ENCODE measurements at places on chromosomes 5 and 9.

DNA sequence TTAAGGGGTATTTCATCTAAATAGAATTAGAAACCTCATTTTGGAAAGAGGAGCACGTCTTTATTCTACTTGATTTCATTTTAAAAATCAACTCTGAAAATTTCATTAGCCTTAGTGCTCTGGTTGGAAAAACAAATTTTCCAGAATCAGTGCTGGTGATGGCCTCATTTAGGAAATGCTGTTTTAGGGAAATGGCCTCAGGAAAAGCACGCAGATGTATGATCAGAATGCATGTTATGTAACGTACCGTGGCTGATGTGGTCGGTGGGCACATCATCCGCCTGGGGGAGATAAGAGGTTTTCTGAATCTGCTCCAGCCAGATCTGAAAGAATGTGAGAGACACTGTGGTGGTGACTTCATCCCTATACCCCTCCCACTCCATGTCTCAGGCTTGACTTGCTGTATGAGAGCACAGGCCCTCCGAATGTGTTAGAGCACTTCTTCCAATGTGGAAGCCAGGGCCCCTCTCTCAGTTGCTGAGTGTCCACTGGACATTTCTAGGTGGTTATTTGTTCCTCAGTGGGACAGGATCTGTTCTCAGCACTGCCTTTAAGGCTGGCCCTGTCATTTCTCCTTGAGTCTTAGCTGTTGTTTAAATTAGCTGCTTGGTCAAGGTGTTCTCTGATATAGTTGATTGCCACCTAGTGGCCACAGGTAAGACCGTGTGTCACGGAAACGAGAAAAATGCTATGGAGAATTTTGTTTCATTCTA, 96.5 kb downstream of the ARHGAP26 start:
- no peak for DNase-seq

DNA sequence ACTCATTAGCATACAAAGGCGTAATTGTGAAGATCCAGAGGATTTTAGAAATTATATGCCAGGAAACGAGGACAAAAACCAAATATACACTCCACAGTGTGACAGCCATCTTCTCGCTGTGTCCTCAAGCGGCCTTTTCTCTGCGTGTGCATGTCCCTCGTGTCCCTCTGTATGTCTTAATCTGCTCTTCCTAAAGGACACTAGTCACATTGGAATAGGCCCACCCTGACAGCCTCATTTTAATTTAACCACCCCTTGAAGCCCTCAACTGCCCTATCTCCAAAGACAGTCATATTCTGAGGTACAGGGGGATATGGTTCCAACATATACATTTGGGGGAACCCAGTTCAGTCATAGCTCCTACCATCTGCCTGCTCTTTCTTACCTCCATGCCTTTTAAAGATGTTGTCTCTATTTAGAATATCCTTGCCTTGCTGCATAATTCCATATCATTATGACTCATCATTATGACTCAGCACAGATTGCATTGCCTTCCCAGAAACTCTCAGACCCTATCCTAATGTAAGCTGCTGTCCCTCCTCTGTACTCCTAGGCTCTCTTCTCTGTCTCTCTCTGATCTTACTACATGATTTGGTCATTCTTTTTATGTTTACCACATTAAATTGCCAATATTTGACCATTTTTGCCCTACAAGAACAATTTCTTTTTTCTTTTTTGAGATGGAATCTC, 210.9 kb downstream of the AOPEP start:
- no peak for DNase-seq

DNA sequence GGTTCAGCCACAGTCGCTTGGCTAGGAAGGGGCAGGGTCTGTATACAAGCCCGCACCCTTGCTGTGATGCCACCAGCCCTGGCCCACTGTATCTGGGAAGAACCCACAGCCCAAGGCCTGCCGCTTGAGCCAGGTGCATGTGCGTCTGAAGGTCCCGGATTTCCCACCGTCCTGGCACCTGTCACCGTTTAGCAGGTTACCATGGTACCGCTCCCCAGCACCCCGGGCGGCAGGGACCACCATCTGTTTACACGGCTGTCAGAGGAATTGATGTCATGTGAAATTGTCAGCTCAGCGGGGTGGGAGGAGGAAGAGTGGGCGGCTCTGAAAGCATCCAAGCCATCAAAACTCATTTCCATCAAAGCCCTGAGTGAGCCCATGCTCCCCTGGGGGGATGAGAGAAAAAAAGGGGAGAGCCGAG, 92.7 kb downstream of the HRH2 start:
- no peak for DNase-seq

DNA sequence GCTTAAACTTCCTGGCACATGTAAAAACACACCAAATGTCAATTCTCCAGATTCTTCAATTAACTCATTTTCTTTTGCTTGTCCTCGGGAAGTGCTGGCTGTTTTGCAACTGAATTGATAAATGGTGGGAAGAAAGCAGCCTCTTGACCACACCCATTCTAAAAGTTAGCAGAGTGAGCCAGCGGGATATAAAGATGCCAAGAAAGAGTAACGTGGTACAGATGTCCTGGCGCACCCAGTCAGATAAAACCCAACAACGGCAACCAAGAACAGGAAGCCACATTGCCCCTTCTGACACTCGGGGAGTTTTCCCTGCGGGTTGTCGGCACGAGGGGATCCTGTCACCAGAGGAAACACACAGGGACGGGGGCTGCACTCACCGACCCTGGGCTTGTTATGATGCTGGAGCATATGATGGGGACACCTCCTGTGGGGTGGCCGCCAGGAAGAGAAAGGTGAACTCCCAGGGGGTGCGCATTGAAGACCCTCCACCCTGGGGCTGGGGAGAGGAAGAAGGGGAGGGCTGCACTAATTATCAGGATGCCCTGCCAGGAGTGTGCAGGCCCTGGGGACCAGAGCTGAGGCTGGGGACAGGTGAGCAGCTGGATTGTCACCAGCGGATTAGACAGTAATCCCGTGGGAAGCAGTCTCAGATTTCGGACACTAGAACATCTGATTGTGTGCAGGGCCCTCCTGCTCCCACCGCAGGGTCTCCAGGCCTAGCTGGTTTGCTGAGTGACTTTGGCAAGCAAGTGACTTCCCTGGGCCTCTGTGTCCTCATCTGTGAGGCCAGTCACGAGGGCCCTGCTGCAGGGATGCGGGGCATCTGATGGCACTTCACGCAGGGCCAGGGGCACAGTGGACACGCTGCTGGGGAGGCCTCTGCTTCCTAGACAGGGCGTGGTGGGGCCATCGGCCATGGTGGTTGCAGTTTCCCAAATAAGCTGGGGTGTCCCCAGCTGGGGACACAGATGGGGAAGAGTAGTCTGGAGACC, 59.2 kb downstream of the CRB2 start:
- no peak for DNase-seq

GRCh38 chr5:147484708-147485020, 25.2 kb downstream of the DPYSL3 start:
- no peak for DNase-seq

- DNase-seq: no peak
These were observed 92.1 kb downstream of the CDKN2A start for GRCh38 chr9:21902136-21902535.

GRCh38 chr9:95626885-95627558, 110.3 kb upstream of the PTCH1 start:
- peak; percentile 68 for DNase-seq

- DNase-seq: no peak
These were observed 26.0 kb downstream of the ZBTB43 start for GRCh38 chr9:126830827-126831226.

GRCh38 chr5:173926359-173926758, 38.2 kb downstream of the CPEB4 start:
- no peak for DNase-seq

All from heart left ventricle (tissue), 16 donors.